ENCODE measurements at places on chromosomes 3 and 15.

DNA sequence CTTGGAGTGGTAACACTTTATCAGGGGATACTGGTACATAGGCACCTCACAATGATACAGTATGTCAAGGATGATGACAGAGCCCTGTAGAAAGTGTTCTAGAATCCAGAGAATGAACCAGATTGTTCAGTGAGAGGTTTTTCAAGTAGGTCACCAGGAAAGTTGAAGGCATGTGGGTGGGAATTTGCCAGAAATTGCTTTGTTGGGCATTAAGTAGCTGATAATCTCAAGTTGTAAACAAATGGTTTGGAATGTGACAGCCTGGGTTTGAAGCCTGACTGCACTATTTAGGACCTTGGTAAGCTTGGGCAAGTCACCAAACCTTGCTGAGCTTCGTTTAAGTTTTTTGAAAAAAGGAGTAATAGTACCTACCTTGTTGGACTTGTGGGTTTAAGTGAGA is 12.5 kb downstream of the SLC35G2 start:
- no peak for DNase-seq

GRCh38 chr3:70951316-70951715 is 632.2 kb downstream of the FOXP1 start:
- DNase-seq: no peak

- DNase-seq: no peak
Measured at GRCh38 chr3:60931452-60931851, 319.8 kb downstream of the FHIT start.

GRCh38 chr15:29103824-29104565 is 165.6 kb downstream of the NSMCE3 start:
- DNase-seq: peak; percentile 76

- no peak for DNase-seq
Measured at GRCh38 chr3:37808656-37809055, 53.0 kb upstream of the CTDSPL start.

DNA sequence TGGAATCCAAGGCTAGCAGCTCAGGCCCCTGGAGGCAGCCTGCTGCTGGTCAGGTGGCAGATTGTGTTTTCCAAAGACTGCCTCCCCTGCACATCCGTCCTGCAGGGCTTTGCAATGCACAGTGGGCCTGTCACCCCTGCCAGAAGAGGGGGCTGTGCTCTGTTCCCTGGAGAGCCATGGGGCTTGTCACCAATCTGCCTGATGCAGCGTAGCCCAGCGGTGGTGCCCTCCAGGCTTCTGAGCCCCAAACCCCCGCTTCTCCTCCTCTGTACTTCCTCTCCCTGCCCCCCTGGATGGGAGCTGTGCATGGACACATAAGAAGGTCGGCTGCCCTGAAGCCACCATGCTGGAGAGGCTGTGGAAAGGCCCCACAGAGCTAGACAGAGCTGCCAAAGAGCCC is 10.0 kb upstream of the PLXNA1 start:
- DNase-seq: no peak

DNA sequence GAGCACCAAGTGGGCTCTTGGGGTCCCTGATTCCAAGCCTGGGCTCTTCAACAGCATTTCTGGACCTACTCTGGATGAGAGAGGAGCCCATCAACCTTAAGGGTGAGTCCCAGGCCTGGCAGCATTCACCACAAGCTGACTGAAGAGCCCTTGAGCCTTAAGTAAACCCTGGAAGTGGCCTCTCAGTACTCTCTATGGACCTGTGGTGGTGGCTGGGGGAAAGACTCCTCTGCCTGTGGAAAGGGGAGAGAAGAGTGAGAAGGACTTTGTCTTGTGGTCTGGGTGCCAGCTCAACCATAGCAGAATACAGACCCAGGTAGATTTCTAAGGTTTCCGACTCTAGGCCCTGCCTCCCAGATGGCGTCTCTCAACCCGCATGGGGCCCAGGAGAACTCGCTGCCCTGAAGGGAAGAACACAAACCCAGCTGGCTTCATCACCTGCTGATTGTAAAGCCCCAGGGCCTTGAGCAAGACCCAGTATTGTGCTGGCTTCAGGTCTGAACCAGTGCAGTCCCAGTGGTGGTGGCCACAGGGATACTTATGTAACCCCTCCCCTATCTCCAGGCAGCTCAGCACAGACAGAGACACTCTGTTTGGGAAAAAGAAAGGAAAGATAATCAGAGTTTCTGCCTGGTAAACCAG is 71.4 kb downstream of the TFDP2 start:
- DNase-seq: no peak

DNA sequence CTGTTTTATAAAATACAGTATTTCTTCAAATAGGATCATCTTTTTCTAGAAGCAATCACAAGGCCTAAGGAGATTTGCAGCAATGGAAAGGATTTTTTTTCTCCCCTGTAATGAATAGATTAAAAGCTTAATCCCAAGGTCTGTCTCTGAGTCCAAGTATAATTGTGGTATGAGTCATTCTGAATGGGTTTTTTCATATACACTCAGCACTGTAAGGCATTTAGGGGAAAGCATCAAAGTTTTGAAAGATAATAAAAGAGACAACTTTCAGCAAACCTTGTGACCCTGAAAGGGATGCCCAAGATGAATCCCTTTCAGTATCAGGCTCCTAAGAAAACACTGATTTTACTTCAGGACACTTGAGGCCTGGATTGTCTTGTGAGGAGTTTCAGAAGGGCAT is 23.3 kb upstream of the LARS2 start:
- no peak for DNase-seq

DNA sequence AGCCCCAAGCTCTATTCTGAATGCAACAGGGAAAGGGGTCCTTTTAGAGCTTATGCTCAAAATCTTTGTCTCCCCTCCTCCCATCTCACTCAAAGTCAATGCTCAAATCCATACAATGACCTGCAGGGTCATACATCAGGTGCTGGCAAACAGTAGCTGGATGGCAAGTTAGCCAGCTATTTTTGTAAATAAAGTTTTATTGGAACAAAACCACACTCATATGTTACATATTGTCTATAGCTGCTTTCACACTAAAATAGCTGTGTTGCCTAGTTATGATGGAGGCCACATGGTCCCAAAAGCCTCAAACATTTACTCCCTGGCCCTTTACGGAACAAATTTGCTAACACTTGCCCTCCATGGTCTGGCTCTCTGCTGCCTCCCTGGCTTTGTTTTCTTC is 1.8 kb upstream of the FAN1 start:
- DNase-seq: no peak

GRCh38 chr3:127074900-127075360 is 92.0 kb downstream of the PLXNA1 start:
- no peak for DNase-seq

- no peak for DNase-seq
Measured at GRCh38 chr3:64109438-64109837, 86.1 kb upstream of the PSMD6 start.

DNA sequence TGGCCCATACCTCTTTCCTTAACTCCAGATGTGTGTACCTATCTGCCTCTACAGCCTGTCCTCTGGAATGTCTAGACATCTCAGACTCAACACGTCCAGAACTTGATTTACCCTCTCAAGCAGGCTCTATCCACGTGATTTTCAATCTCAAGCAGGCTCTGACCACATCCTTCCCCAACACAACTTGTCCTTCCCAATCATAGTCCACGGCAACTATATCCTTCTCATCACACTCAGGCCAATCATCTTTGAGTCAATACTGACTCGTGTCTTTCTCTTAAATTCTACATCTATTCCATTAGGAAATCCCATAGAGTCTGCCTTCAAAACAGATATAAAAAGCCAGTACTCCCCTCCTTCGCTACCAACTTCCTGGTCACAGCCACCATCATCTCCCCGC is 70.4 kb downstream of the FOXP1 start:
- DNase-seq: no peak

GRCh38 chr3:59069838-59070237 is 20.0 kb upstream of the CFAP20DC start:
- peak; percentile 4 for DNase-seq

Measured in activated CD4-positive, alpha-beta T cell treated with anti-CD3 and anti-CD28 coated beads for 48 hours (primary cell).